ENCODE measurements at places on chromosomes 1 and 21.

DNA sequence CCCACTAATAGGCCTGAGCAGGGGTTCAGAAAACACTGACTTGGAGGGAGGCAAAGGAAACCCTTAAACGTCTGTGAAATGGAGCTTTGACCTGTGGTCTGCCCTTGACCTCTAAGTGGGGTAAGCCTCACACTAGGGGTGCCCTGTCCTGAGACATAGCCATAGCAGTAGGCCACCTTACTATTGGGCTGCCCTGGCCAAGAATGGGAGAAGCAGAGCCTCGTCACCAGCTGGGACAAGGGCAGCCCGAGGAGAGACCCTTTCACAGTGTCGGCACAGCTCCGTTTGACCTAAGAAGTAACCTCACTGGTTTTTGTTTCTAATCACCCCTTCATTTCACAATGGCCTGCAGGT lies 26.4 kb upstream of the IFNAR2 start:
- no peak for DNase-seq

DNA sequence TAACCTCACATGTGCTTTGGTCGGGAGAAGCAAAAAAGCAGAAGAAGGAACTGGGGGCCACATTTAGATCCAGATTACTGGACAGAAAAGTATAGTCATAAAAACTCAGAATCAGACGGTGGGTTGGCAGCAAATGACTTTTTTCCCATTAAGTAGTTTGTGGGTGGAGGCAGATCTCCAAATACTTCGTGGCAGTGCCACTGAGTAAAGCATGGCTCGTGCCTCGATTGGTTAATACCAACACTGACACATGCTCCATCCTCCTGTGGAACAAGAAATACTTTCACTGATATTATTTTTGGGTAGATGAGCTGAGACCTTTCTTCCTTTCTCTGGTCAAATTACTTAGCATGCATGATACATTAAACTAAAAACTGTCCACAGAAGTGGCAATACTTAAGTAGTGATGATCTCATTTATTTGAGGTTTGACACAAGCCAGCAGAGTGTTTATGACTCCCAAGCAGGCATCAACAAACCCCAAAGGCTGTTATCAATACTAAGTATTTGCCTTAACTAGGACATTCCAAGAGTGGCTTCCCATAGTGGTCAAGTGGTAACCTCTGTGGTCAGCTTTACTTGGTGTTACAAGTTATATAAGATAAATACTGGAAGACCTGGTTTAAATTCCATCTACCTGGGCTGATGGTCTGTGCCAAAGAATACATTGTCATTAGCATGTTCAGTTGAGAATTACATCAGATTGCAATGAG lies 500.0 kb upstream of the RUNX1 start:
- no peak for DNase-seq

DNA sequence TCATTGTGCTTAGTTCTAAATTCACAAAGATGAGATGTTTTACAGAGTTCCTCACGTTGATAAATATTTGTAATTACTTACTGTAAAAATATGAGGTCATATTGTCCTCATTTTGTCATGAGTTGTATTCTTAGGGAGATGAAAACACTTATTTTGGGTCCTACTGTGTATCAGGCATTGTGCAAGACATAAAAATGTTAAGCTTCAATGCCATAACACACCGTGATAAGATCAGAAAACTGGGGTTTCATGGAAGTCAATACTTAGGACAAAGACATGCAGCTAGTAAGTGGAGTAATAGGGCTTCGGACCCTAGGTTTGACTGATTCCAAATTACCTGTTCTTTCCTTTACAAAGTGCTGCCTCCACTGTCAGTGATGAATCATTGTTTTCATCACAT lies 720.7 kb upstream of the ZP4 start:
- DNase-seq = no peak

GRCh38 chr1:105684714-105685113 lies 1371.8 kb upstream of the PRMT6 start:
- no peak for DNase-seq
